ENCODE measurements at places on chromosomes 4 and X.

- no peak for DNase-seq
Measured at GRCh38 chr4:8759987-8760386, 111.7 kb downstream of the HMX1 start.

DNA sequence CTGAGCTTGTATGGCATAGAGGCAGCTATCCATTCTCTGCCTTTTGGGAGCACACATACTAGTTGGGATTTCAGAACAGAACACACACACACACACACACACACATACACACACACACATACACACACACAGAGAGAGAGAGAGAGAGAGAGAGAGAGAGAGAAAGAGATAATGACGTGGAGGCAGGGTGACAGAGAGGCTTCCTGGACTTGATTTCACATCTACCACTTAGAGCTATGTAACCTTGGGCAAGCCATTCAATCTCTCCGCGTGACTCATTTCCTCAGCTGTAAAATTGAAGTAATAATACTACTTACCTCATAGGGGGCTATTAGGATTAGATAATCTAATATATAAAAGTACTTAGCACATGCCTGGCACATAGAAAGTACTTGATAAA is 12.3 kb upstream of the GRIA3 start:
- DNase-seq, result no peak

- DNase-seq, result no peak
Measured at GRCh38 chr4:105075045-105075444, 71.6 kb upstream of the TET2 start.

- DNase-seq, result no peak
Measured at GRCh38 chr4:2763511-2763967, 7.4 kb upstream of the TNIP2 start.

DNA sequence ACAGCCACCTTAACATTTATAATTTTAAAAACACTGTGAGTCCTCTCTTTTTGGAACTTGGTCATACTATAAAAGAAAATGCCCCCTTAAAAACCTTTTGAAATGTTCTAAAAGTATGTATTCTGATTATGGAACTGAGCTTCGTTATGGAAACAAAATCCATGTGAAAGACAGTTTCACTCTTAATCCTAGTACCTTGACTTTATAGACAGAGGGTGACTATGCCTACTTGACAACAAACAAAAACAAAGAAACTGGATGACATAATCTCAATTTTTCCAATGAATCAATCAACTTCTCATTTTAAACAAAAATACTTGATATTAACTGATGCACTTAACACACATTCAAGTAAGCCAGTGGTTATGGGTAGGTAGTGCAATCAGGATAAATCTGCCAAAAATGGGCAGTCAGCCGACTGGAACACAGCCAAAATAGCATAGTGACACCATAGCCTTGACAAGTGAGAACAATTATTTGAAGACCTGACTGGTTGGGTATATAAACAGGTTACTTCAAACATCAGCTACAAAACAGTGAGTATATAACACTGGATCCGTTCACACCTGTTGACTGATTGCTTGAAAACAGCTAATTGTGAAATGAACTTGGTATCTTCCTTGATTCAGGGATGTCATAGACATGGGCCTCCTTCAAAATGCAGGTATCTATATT is 265.5 kb downstream of the PPP3CA start:
- no peak for DNase-seq

Data from T-helper 2 cell (primary cell).